ENCODE measurements at places on chromosomes 4 and X.

DNA sequence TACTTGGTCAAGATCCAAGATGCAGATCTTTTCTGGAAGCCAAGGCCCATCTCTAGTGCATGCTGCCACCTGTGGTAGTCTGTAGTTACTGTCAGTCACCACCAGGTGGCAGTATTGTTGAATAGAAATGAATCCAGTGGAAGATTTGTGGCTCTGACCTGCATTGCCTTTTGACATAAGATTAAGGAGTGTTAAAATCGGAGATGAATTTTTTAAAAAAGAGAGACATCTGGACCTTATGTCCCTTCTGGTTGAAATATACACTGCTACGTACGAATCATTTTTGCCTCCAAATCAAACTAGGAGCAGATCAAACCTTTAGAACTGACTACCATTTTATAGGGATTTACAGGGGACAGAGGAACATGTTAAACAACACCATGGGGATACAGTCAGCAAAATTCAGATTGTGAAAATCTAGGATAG is 46.9 kb upstream of the RHOH start:
- DNase-seq = peak; percentile 30

GRCh38 chr4:5037553-5038551 is 13.4 kb upstream of the STK32B start:
- DNase-seq = peak; percentile 94

GRCh38 chr4:97513917-97514316 is 629.4 kb downstream of the STPG2 start:
- no peak for DNase-seq

- DNase-seq = no peak
Observed at GRCh38 chrX:45011131-45011530, 138.1 kb downstream of the KDM6A start.

DNA sequence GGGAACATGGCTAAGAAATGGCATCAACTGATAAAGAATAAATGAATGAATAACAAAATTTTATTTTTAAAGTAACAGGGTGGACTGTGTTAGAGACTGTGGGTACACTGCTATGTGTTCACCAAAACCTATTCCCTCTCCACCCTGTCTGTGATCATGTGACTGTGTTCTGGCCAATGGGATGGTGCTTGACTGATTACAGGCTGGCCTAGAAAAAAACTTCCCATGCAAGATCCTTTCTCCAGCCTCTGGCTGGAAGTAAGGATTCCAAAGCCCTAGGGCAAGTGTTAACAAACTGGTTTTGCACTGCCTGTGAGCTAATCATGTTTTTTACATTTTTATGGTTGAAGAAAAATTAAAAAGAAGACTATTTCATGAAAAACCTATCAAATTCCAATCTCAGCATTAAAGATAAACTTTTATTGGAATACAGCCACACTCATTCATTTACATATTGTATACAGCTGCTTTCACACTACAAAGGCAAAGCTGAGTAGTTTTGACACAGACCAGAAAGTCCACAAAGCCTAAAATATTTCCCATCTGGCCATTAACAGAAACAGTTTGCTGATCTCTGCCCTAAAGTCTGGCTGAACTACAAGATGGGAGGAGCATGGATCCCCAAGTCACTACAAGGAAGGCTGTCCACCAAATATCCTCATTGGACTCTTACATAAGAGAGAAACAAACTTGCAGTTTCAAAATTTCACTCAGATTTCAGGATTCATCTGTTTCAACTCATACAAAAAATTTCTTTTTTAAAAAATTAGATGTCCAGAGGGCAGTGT is 133.2 kb downstream of the ARHGAP6 start:
- no peak for DNase-seq

DNA sequence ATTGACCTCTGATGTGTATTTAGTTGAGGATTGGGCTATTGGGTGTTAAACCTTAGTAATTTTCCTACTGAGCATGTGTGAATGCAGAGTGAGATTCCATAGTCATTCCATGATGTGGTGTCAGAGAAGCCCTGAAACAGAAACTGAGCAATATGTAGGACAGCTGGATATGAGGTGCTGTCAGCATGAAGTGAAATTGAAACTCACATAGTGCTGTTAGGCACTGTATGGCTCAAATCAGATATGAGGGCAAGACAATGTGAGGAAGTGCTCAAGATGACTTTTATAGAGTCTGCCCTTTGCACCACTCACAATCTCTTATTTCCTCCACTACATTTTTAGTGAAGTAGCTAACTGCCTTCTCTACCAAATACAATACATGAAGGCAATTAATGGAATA is 188.3 kb downstream of the SH3BGRL start:
- DNase-seq = no peak

GRCh38 chr4:15550491-15550890 is 80.8 kb downstream of the CC2D2A start:
- no peak for DNase-seq

DNA sequence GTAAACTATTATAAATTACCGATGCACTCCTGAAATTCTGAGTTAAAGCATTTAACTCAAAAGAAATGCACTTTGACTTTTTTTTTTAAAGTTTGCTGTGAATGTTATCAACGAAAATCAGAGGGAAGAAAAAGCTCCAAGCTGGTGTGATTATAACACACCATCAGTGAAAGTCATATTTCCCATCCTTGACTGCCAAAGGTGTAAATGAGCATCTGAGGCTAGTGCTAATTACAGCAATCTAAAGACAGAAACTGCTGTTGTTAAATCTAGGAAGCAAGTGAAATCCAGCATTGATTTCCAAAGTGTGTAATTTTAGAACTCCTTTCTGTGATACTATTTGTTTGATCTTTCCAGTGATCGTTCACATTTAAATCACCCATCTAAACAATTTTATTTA is 1538.8 kb downstream of the TECRL start:
- DNase-seq = no peak

GRCh38 chr4:176575141-176575730 is 217.5 kb downstream of the VEGFC start:
- no peak for DNase-seq

DNA sequence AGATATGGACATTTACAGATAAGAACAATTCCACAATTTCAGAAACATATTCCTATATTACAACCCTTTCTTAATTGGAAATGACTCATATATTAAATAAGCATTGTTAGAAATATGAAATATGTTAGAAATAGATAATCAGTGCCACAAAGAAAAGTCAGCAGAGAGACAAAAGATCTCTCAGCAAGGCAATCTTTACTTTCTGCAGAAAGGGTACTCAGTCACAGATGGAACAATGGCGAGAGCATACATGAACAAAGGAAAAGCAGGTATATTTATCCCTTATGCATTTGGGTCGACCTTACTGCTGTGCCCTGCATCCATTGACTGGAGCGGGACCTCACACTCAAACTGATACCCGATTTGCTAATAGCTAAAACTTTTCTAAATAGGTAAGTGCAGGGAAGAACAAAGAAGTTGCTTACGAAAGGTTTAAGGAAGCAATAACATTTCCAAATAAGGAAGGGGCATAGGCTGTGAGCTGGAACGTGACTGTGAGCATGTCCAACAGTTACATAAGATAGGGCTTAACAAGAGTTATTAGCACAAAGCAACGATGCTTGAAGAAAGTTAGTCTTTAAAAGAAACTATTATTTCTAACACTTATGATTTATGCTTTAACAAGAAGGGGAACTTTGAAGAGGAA is 40.8 kb downstream of the MGARP start:
- DNase-seq = no peak

DNA sequence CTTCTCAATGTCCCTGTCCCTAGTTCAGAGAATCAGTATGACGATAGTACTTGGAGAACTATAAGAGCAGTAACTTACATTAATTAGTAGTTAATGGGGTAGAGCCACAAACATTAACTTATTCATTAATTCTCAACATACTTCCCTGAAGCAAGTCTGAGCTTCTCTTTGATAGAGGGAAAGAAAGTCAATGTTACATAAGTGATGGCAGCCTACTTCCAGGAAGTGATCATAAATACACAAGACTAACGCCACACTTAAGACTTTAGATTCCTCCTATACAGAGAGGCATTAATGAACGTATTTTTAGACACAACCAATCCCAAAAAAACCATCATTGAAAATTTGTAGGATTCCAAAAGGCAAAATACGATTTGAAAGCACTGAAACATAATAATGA is 33.8 kb downstream of the TSPAN5 start:
- DNase-seq = no peak

DNA sequence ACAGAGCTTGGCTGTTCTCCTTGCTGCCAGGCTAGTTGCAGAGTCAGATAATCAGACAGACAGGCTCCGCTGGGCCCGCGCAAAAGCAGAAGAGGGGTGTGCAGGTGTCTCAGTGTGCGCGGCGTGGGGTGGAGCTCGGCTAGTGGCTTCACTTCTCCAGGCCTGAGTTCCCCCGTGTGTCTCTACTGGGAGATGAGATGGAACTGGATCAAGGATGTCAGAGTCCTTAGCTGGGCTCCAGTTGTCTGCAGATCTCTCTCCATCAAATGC is 21.1 kb downstream of the HTRA3 start:
- no peak for DNase-seq

GRCh38 chr4:98686847-98687246 is 28.4 kb upstream of the TSPAN5 start:
- no peak for DNase-seq

DNA sequence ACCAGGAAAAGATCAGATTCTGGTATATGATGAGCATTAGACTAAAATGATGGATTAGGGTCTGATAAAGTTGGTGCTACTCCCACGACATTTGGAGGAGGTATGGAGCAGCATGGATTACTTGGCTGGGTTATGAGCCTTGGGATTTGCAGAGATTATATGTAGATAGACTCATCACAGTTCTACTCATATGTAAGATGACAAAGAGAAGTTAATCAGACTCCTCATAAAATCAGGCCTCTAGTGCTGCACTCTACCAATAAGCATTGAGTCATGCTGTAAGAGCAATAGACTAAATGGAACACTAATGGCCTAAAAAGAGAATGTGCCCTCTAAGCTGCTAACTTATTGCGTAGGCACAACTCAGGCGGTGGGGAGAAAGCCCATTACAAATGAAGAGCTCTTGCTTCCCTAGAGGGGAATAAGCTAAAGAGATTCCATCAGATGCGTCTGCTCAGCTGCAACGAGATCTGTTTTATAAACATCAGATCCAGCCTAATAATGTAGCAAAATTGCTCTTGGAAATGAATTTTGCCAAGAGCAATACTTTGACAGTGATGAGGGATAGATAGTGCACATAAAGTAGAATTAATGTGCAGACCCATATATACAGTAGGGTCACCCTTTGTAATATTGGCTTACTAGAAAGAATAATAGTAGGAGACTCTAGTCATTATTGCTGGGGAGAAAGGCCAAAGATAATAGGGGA is 17.5 kb downstream of the LIAS start:
- DNase-seq = no peak

- no peak for DNase-seq
Observed at GRCh38 chr4:121093261-121093660, 20.9 kb upstream of the NDNF start.

DNA sequence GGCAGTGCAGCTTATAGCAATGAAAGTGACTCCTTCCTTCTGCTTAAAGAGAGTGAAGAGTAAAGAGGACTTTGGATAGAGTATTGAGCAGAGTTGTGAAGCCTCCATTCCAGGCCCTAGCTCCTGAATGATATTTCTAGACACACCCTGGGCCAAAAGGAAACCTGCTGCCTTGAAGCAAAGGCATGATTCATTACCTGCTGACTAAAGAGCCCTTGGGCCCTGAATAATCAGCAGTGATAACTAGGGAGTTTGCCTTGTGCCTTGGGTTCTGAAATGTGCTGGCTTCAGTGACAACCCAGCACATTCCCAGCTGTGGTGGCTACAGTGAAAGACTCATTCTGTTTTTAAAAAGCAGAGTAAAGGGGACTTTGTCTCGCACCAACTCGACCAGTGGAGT is 49.2 kb downstream of the STPG2 start:
- DNase-seq = no peak

DNA sequence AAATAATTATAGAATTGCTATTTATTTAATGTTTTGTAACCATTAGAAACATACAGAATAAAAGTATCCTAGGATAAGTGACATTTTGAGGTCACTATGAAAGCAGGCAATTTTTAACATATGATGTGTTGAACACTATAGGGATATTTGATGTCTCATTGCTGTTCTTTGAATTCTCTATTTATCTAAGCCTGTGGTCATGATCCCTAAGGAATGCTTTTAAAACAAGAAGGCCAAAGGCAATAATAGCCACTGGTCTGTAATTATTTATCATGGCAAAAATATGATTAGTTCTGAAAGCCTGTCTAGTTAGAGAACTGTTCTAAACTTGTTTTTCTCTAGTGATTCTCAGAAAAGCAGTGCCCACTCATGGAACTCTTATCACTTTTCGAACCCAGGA is 186.6 kb downstream of the RPA4 start:
- DNase-seq = no peak

- DNase-seq = peak; percentile 6
Observed at GRCh38 chr4:141851246-141851891, 215.0 kb downstream of the IL15 start.

GRCh38 chr4:170087163-170087700 is 2.5 kb downstream of the AADAT start:
- no peak for DNase-seq

GRCh38 chrX:67692246-67692645 is 148.4 kb downstream of the AR start:
- peak; percentile 7 for DNase-seq

DNA sequence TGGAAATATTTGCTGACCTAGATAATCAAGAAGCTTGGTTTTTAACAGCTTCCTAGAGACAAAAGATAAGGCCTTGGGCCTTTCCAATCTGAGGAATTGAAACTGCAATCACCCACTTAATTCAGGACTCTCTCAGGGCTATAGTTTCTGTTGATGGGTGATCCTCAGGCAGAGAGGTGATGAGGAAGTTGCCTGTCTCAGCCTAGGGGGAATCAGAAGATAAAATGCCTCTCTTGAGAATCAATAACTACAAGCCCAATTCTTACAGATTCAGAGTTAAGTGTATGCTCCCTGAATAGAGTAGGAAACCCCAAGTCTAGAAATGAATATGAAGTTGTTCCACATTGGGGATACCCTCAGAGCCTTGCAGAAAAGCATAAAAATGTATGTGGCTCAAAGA is 45.5 kb downstream of the NFKB1 start:
- no peak for DNase-seq

DNA sequence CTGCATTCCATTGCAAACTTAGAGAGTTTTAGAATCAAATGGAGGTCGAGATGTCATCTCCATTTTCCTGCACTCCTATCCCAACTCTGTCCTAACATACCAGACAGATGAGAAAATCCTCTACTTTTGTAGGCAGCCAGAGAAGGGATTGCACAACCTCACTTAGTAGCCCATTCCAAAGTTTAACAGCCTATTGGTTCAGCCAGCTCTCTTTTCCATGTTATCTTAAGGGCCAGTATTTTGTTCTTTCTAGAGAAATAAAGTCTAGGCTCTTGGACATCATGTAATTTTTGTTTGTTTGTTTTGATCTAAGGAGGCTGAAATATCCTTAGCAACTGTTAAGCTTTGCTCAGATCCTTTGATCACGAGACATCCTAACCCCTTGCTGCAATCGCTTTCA is 173.0 kb downstream of the COX18 start:
- DNase-seq = peak; percentile 46

GRCh38 chr4:189547559-189547958 is 393.1 kb upstream of the FRG1 start:
- no peak for DNase-seq

DNA sequence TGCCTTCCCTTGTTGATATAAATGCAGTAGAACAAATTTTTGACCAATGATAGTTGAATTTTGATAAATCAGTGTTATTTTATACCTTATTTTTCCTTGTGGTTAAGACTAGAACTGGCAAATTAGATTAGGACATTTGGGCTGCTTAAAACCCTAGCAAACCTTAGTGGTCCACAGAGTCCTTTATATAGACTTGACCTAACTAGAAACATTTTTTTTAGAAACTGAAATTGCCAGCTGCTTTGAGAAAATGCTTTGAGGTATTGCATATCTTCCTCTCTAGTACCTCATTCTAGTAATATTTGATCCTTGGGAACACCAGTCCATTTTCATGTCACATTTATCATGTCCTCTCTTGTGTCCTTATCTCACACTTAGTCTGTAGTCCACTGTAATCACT is 580.3 kb downstream of the FSTL5 start:
- no peak for DNase-seq
